Stimulated activated CD8-positive, alpha-beta memory T cell treated with anti-CD3 and anti-CD28 coated beads, Interleukin-4, amount 100 ng/mL, for 48 hours (primary cell): ENCODE measurements at places on chromosomes 7 and 10.

GRCh38 chr10:88938938-88939337 lies 13.6 kb downstream of the ACTA2 start:
- DNase-seq: no peak

GRCh38 chr7:149284343-149284742 lies 22.3 kb downstream of the ZNF783 start:
- DNase-seq: no peak

DNA sequence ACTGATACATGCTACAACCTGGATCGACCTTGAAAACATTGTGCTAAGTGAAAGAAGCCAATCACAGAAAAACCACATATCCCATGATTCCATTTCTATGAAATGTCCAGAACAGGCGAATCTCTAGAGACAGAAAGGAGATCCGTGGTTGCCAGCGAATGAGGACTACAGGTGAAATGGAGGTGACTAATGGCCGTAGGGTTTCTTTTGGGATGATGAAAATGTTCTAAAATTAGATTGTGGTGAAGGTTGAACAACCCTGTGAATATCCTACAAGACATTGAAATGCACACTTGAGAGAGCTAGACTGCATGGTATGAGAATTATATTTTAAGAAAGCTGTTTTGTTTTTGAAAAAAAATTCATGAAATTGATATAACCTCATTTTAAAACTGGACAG lies 188.5 kb upstream of the PLXNA4 start:
- DNase-seq: no peak

DNA sequence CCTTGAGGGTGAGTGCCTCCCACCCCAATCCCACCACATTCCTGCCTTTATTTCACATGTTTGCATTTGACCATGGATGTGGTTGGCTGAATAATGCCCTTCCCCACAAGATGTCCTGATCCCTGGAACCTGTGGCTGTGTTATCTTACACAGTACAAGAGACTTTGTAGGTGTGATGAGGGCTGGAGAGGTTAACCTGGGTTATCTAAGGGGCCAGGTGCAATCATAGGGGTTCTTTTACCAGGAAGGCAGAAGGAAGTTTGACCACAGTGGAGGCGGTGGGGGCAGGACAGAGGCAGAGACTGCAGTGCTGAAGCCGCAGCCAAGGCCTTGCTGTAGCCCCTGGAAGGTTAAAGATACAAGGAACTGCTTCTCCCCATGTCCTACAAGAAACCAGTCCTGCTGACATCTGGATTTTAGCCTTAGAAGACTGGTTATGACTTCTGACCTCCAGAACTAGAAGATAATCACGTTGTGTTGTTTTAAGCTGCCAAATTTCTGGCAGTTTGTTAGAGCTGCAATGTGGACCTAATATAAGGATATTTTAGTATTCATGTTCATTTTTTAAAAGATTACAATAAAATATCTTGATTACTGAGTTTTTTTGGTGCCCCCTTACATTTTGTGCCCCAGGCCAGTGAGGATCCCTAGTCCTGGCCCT lies 136.6 kb downstream of the ARHGAP22 start:
- DNase-seq: peak; percentile 8
